Stimulated activated effector memory CD8-positive, alpha-beta T cell treated with anti-CD3 and anti-CD28 coated beads, Interleukin-12 subunit alpha, Interleukin-12 subunit beta, amount 100 ng/mL, for 72 hours (primary cell): ENCODE measurements at places on chromosomes 2 and 18.

- peak; percentile 74 for DNase-seq
These were observed 4.7 kb downstream of the CYTIP start for GRCh38 chr2:157438863-157439823.

DNA sequence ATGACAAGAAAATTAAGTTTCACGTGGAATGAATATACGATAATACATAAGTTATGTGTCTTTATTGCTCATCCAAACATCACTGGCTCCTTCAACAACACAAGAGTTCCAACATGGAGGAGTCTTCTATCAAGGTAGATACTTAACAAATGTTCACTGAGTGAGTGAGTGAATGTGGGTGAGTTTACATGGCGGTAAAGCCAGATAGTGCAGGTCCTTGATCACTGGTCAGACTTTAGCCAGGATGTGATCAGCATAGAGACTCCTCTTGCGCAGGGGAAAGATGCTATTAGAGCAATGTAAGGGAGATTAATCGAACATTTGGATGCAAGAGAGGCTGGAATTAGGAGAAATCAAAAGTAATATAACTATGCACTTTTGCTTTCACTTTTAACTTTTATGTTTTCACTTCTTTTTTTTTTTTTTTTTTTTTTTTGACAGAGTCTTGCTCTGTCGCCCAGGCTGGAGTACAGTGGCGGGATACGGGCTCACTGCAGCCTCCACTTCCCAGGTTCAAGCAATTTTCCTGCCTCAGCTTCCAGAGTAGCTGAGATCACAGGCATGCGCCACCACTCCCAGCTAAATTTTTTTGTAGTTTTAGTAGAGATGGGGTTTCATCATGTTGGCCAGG, 249.0 kb upstream of the ID2 start:
- DNase-seq = no peak

DNA sequence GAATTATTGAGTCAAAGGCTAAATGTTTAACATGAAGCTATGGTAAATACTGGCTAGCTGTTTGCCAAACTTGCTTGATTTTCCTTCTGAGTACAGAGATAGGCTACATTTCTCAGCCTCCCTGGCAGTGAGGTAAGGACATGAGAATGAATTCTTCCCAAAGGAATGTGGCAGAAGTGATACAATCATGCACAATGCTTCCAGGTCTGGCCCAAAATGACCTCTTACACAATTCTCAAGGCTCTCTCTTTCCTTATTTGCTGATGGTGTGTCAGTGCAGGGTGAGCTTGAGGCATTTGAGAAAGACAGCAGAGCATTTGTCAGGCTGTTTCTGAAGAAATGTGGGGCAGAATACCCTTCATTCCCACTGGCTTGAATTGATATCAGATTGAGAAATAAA, 95.6 kb upstream of the NABP1 start:
- DNase-seq = no peak

GRCh38 chr18:49476664-49477411, 10.2 kb downstream of the C18orf32 start:
- DNase-seq = no peak

GRCh38 chr2:99653433-99653832, 163.6 kb upstream of the REV1 start:
- no peak for DNase-seq

DNA sequence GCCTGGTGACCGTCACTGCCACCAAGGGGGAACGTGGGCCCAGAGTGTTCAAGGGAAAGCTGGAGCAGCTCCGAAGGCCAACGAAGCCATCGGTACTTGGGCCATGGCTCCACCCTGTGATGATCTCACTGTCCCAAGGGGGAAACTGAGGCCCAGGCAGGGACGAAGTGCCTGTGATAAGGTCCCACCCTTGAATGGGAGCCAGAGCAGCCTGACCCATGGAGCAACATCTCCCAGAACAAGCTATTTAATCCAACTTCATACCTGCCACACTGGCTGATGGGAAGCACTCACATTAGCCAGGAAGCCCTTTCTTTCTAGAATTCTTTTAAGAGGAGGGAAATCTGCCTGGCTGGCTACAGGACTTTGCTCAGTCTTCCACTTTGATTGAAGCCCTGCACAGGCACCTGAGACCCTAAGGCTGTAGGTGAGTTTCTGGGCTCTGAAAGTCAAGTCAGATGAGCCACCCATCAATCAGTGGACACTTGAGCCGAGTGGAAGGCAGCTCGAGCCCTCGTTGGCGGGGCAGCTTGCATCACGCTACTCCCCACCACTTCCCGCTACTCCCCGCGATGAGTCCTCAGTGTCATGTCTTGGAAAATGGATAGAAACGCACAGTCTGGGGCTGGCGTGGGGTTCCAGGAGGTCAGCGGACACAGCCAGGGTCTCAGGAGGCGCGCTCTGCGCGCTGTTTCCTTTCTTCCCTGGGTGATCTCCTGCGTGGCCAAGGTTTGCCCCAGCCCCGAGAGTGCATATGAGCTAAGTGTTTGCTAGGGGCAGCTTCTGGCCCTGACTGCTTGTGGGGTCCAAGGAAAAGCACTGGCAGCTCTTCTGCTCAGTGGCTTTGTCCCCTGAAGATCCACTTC, 2.5 kb upstream of the HS6ST1 start:
- peak; percentile 55 for DNase-seq

DNA sequence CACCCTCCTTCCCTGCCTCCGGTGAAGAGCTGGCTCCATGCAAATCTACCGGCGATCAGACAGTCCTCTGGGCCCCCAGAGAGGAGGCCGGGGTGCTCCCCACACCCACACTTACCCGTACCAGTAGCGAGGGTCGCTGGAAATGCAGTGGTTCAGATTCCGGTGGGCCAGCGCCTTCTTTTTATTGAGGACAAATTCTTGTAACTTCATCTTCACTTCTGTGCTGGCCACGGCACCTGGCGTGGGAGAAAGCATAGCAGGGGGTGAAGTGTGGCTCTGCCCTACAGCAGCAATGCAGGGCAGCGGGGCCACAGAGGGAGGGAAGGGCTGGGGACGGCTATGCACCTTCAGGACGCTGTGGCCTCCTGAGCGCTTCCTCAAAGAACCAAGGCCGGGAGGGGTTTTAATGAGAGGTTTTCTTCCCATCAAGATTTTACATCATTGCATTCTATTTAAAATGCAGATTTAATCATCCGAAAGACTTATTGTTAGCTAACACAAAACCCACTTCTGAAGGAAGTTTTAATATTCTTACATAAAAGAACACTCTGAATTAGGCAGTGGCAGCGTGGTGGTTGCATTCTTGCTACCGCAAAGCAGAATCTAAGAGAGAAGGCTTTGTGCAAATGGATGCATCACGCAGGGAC, 237.0 kb downstream of the HDAC4 start:
- no peak for DNase-seq

DNA sequence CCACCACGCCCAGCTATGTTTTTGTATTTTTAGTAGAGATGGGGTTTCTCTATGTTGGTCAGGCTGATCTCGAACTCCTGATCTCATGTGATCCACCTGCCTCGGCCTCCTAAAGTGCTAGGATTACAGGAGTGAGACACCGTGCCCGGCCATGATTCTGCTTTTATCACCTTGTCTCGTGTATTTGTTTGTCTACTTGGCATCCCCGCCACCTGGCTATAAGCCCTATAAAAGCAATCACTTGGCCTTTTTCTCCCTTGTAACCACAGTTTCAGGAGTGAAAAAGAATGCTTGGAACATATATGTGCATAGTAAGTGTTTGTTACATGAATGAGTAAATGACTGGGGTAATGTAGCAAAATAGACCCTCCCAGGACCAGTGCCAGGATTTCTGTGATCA, 77.5 kb upstream of the PAPOLG start:
- no peak for DNase-seq

GRCh38 chr2:189661957-189662321, 680 bp downstream of the ASNSD1 start:
- no peak for DNase-seq

DNA sequence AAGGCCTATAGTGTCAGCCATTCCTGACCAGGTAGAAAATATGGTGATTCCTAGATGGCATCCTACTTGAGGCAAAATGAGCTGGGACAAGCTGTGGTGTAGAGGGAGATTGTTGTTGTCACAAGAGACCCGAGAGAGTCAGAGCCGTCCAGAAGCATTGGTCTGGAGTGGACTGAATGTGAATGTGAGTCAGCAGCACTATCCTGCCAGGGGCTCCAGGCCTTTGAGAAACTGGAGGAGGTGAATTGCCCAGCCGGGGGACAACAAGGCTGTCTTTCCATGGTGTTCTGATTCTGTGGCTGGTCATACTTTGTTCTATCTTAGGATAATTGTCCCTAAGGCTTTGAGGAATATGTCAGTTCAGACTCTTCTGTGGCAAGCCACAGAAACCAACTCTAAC, 29.4 kb upstream of the EIF2AK3 start:
- DNase-seq = no peak

DNA sequence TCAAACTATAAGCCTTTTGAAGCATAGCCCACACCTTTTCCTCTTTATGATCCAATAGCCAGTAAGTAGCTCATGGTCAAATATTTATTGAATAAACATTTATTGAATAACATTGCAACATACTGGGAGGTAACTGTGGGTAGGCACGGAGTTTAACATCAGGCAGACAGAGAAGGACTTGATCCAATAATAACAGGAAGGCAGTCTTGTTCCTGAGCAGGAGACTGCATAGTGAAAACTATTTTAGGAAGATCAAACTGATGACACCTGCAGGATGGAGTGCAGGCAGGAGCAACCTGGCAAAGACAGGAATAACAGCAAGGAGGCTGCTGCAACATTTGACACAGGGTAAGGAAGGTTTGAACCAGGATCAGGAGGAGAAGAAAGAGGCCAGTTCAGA, 3.1 kb upstream of the DCTN1 start:
- DNase-seq = no peak

- DNase-seq = no peak
These were observed 111.4 kb downstream of the SOX11 start for GRCh38 chr2:5803547-5803946.

- no peak for DNase-seq
These were observed 127.3 kb downstream of the DNER start for GRCh38 chr2:229586746-229587705.

DNA sequence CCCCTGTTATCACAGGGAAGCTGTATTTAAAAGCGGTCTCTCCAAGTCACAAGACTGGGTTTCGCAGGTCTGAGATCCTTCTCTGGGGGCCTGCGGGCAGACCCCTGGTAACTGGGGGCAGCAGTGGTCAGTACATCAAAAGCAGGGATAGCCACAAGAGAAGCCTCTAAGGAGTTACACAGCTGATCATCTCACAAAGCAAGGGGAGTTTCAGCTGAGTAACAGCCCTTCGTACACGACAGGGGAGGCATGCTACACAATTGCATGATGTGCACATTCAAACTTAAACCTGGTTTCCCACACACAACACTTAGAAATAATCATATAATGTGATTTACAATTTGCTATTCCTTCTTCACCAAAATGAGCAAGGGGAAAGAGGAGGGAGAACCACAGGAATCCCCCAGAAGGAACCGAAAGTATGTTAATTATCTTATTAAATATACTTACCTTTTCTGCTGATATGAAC, 87.5 kb downstream of the TMEM131 start:
- no peak for DNase-seq
